ENCODE measurements at places on chromosomes 3 and 15.

DNA sequence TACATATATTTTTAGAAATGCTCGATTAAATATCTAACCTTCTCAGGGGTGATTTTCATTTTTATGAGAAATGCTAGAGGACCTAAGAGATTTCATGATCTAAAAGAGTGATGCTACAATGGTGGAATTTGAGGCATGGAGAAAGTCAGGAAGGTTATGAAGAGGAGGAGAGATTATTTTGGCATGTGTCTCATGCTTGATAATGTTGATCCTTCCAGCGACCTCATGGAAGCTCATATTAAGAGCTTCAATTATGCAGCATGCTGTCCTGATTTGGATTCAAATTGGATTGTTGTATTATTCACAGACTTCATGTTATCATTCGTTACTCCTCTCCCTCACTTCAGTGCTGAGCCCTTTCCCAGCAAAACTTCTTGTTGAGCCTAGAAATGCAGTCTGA, 112.5 kb downstream of the RAP2B start:
- no peak for DNase-seq

GRCh38 chr3:188518416-188518815, 364.5 kb downstream of the LPP start:
- no peak for DNase-seq

- DNase-seq = no peak
Measured at GRCh38 chr3:156727519-156728205, 53.3 kb downstream of the TIPARP start.

- no peak for DNase-seq
Measured at GRCh38 chr15:98703126-98703685, 54.9 kb downstream of the IGF1R start.

GRCh38 chr3:160417311-160417710, 17.9 kb downstream of the SMC4 start:
- DNase-seq = no peak

- DNase-seq = no peak
Measured at GRCh38 chr15:53746101-53746500, 13.4 kb downstream of the WDR72 start.

- DNase-seq = no peak
Measured at GRCh38 chr3:11086856-11087255, 67.4 kb upstream of the HRH1 start.

- DNase-seq = no peak
Measured at GRCh38 chr15:77549576-77550288, 83.0 kb downstream of the LINGO1 start.

DNA sequence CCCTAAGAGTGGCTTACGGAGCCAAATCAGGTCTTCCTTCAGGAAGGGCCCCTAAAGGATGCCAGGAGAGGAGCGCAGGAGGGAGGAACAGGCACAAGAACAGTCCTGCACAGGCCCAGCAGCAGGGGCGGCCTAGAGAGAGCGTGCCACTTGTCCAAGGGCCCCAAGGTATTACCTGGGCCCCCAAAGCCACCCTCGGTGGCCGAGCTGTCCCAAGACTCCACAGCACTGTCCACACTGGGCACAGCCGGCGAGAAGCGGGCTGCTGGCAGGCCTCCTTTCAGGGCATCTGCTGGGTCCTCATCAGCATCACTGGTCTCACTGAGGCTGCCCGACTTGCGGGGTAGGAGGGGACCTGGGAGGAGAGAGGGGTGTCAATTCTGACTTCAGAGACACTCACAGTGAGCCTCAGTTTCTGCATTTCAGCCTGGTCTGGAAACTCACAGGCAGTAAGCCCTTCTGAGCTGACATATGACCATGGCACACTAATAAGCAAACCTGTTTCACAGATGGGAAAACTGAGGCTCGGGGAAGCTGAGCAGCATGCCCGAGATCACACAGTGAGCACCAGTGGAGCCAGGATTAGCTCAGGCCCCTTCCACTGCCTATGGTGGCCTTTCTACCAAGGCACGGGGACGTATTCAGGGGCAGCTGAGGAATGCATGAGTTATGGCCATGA, 33.4 kb downstream of the GRIP2 start:
- no peak for DNase-seq

DNA sequence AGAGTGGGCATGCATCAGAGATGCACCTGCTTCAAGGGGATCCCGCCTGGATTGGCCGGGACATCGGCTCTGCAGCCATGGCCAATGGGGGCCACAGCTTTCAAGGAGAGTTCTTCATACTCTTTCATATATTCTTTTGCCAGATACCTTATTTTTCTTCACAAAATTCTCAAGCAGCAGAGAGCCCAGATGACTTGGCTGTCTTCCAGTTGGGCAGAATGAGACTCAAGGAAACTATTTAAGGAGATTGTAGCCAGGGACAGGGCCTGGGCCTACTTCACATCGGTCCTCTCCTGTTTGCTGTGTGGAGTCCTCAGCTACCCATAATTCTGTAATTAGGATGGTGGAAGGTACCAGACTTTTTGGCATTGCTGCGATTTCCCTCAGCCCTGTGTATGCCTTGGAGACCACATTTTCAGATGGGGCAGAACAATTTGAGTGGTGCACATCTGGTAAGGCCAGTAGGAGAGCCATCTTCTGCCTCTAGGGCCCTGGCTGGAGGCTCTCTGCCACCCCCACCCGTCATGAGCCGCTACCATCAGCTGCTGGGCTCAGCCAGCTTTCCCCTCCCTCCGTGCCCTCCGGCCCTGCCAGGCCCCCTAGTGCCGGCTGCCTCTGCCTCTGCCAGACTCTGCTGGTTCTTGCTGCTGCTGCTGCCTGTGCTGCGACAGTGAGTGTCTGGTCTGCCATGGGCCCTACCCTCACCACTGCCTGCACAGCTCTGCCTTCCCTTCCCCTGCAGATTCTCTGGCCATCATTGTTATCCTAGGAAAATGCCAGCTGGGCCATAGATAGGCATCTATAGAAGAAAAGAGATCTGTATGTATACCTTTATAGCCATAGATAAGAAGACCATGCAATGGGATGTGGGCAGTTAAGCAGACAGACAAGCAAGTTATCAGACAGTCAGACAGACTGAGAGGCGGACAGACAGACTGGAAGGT, 6.7 kb downstream of the PLIN1 start:
- no peak for DNase-seq

DNA sequence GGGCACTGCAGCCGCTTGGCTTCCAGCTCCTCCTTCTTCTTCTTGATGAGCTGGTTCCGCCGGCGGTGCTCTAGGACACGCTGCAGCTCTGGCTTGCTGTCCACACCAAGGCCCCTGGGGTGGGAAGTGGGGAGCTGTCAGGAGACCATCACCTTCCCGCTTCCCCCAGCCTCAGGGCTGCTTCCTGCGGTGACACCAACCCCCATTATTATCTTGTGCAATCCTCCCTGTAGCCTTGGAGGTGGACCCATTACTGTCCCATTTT, 10.0 kb downstream of the FAM107A start:
- no peak for DNase-seq

DNA sequence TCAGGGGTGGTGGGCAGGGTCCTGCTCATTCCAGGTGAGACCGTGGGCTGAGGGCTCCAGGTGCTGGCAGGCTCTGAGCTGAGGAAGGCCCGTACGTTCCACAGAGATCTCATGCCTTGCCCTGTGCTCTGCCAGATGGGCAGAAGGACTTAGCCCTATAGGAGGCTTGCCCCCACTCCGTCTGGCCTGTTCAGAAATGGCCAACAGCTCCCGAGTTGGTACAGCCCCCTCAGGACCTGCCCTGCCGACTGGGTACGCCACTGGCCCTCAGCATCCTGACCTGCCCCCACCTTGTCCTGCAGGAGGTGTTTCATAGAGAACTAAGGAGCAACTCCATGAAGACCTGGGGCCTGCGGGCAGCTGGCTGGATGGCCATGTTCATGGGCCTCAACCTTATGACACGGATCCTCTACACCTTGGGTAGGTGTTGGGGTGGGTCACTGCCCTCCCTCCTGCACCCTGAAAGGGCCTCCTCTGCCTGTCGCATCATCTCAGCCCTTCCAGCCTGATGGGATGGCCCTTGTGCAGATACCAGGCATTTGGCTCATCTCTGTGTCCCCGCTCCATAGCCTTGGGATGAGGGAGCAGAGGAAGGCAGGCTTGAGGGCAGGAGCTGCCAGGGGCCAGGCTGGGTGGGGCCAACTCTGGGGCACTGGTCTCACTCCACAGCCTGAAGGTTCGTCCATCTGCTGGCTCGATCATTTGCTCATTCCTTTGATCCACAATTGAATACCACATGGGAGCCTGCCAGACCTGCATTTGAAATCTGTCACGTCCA, 14.2 kb downstream of the TMEM43 start:
- DNase-seq = no peak

- no peak for DNase-seq
Measured at GRCh38 chr3:15660055-15660935, 58.8 kb downstream of the BTD start.

- no peak for DNase-seq
Measured at GRCh38 chr3:38125305-38126120, 11.4 kb downstream of the ACAA1 start.

DNA sequence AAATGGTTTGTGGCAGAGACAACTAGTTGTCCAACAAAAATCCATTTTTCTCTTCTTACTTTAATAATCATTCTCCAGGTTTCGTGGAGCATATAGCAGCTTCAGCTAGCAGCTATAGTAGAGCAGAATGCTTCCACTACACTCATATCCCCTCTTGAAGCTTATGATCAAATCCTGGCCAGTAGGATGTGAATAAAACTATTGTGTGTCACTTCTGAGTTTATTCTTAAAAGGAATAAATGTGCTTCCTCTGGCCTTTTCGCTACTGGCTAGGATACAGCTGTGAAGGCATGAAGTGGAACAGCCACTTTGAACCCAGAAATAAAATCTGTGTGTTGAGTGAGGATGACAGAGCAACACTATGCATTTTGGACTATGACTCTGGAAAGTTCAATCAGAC, 7.8 kb upstream of the CPOX start:
- no peak for DNase-seq

- DNase-seq = no peak
Measured at GRCh38 chr15:40314723-40315276, 7.1 kb upstream of the PLCB2 start.

DNA sequence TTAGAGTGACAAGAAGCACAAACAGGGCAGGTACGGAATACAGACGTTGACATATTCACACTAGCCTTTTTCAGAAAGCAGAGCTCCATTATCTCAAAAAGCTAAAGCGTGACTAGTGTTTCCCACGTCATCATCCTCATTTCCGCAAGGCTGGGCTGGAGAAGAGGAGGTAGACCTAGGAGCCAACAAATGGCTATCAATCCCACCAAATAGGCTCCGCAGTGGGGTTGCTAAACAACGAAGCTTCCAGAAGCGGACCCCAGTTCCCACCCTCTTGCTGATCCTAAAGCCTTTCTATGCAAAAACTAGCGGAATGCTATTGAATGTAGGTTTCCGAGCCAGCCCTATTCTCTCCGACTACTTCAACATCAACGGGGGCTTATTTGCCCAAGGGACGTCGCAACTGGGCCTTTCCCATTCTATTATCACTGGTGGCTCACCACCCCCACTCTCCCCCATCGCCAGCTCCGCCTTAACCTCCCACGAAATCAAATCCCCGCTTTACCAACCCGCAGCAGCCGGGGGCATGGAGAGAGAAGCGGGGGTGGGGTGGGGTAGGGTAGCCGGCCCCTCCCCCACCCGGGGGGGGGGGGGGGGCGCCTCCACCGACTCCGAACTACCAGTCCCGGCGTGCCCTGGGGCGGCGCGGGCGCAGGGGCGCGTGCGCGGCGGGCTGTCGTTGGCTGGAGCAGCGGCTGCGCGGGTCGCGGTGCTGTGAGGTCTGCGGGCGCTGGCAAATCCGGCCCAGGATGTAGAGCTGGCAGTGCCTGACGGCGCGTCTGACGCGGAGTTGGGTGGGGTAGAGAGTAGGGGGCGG, at the start of gene MORF4L1:
TSS of gene MORF4L1 (plus strand) at position 736 of the 817 bp plus-strand sequence. CDS start 128 bp downstream, outside the sequence.
- DNase-seq = peak; percentile 92

DNA sequence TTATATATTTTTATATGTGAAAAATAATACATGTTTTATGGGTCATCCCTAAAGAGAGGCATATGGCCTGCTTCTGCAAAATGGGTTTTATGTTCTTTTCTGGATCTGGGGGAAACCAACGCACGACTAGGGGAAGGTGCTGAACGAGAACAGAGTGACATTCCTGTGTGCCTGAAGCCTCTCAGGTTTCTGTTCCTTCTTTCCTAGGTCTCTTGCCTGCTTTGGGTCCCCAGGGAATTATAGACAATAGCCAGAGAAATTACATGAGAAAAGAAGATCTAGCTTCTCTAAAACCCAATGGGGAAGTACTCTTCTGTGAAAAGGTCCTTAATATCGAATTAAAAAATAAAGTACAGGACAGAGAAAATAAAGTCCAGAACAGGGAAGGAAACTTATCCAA, 66.5 kb downstream of the IGSF11 start:
- DNase-seq = no peak

Measured in stimulated activated CD4-positive, alpha-beta T cell treated with anti-CD3 and anti-CD28 coated beads, Interleukin-12 subunit alpha, Interleukin-12 subunit beta, amount 100 ng/mL, for 48 hours (primary cell).